ENCODE measurements at places on chromosomes 7 and 10.
A peak's percentile ranks its signal among the peaks of the same experiment; 100 is the strongest.

- DNase-seq, result no peak
Observed at GRCh38 chr10:5036511-5036910, 32.9 kb upstream of the AKR1C2 start.

DNA sequence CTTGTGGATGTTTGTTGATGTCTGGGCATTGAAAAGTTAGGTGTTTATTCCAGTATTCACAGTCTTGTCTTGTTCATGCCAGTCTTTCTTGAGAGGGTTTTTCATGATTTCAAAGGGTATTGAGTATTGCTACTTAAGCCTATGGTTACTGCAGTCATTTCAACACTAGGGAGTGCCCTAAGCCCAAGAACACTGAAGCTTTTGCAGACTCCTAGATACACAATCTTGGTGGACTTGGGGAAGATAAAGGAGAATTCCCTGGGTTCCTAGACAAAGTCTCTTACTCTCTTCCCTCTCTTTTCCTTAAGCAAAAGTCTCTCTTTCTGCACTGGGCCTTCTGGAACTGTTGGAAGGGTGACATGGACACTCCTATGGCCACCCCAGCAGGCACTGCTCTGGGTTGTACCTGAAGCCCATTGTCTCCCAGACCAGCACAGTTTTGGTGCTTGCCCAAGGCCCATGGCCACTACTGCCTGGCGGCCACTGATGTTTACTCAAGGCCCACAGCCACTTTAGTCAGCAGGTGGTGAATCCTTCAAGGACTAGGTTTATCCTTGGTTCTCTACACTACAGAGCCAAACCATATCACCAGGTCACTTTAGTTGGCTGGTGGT lies 24.9 kb downstream of the SAMD9 start:
- peak; percentile 23 for DNase-seq

DNA sequence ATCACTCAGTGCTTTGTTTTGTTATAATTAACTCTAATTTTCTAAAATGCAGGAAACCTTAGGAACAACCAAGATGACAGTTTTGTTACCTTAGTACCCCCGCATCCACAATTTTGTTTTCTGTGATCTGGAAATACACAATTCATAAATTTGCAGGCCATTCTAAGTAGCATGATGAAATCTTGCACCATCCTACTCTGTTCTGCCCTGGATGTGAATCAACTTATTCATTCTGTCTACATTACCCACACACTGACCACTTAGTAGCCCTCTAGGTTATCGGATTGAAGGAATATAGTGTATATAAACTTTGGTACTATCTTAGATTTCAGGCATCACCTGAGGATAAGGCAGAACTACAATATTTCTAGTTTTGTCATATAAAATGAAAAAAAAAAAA lies 155.9 kb downstream of the CTTNBP2 start:
- no peak for DNase-seq

DNA sequence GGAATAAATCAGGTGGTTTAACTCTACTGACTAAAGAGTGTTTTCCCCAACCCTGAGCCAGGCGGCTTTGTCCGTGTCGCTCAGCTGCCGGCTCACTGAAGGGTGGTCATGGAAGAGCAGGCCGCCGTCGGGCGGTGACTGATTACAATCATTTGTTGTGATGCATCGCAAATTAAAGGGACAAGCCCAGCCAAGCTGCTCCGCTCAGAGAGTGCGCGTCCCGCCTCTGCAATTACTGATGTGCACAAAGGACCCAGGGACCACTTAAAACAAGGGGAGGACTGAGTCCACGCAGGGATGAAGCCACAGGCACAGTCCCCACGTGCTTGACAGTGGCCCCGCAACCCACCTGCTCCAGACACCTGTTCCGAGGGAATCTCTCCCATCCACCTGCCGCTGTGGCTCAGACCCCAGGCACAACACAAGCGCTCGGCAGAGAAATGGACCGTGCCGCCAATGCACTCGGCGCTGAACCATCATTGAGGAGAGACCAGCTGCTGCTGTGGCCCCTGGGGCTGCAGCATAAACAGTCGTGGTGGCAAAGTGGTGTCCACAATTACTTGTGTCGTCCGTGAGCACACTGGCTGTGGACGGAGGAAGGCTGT lies 526.5 kb downstream of the PTPRN2 start:
- no peak for DNase-seq

- DNase-seq, result no peak
Observed at GRCh38 chr10:84089162-84089561, 50.1 kb upstream of the GHITM start.

GRCh38 chr7:7737674-7738073 lies 19.3 kb upstream of the RPA3 start:
- DNase-seq, result no peak

DNA sequence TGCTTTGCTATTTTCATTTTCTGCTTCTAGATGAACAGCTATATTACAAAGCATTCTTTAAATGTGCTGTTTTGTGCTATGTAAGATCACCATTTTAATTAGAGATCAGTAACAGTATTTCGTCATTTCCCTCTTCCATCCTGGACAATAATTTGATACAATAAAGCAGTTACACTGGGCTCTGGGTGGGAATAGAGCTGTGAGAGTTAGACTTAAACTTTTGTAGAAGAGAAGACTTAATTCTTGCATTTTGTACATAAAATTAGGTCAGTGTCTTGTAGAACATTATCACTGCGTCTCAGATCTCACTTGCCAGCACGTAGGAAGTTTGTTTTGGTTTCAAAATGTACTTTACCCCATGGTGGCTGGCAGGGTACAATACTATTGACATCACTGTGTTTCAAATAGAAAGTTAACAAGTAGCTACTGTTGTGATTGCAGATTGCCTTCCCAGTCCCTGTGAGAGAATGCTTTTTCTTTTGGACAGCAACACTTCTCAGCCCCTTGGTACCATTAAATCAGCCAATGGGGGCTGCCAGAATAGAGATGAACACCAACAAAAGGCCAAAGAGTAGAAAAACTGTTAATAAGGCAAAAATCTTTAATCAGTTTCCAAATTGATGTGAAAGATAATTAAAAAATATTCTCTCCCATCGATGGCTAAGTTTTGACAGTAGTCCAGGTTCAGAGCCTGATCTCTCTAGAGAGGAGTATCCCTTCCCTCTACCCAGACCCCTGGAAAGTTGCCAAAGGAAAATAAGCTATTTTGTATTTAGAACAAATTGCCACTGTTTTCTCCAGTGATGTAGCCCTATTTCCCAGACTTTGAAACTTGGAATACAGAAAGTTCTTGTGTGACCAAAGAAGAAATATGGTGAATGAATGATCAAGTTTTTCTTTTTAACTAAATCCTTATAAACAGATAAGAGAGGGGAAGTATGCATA lies 35.1 kb downstream of the SMNDC1 start:
- DNase-seq, result no peak

- no peak for DNase-seq
Observed at GRCh38 chr10:102713539-102713813, 721 bp downstream of the ARL3 start.

Measured in CD8-positive, alpha-beta T cell (primary cell).